ENCODE measurements at places on chromosomes 2 and 18. TPM values are rescaled to one million over a fixed set of nuclear protein-coding genes. Genes with fewer than 3 reads are reported as not detected.
A peak's percentile ranks its signal among the peaks of the same experiment; 100 is the strongest.

The FAM228A gene
- polyA plus RNA-seq: 0.89 TPM

The ATIC gene
- 127 TPM for polyA plus RNA-seq

The ANKRD30B gene
- polyA plus RNA-seq: 0.24 TPM

The HRH4 gene
- polyA plus RNA-seq: 0.06 TPM

The RTP5 gene
- polyA plus RNA-seq: not detected

The RGPD4 gene
- 0.06 TPM for polyA plus RNA-seq

The CFC1 gene
- polyA plus RNA-seq: not detected

The AP1S3 gene
- 16.5 TPM for polyA plus RNA-seq

The ANKRD36C gene
- polyA plus RNA-seq: 10.0 TPM

- no peak for DNase-seq
Measured at GRCh38 chr2:58127111-58127510, 80.5 kb downstream of the VRK2 start.

DNA sequence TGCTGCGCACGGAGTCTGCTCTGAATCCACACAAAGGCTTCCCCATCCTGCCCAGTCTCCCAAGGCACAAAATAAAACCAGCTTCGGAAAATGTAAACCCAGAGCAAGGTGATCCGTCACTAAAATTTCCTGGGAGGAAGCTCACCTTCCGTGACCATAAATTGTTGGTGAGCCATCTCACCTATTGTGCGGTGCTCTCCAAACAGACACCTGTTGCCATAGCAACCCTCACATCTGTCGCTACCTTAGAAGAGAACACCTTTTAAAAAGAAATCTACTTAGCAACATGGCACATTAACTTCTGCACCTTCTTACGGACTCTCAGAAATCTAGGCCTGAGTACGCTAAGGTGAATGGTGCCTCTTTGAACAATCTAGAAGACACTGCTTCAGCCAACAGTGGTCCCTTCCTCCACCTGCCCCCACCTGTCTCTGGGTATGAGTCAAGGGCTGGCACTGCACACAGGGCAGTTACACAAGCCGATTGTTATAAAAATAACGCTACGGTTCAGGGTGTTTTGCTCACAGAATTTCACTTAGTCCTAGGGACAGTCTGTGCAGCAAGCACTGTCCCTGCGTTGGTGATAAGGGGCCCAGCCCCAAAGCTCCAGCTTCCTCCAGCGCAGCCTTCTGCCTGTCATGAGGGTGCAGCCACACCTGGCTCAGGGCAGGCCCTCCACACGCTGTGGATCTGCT is 114.9 kb upstream of the ID2 start:
- DNase-seq: no peak

GRCh38 chr2:9627310-9627709 is 3.5 kb downstream of the YWHAQ start:
- no peak for DNase-seq

GRCh38 chr2:102317715-102318114 is 6.4 kb downstream of the IL1RL1 start:
- no peak for DNase-seq

DNA sequence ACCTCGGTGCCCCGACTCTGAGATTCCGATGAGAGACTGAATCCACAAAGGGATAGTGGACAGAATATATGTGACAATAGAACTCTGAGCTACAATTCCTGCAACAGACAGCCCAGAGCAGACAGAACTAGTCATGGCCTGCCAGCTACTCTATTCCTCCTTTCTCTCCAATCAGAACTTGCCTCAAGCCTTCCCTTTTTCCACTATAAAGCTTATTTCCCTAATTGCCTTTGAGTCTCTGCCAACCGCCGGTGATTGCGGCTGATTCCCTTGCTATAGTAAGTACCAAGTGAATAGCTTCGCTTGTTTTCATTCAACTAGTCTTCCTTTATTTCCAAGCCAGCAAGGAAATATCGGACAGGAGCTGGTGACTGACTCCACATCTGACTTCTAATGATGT is 96.8 kb downstream of the DSC3 start:
- no peak for DNase-seq

- peak; percentile 45 for DNase-seq
Measured at GRCh38 chr2:12168791-12169388, 422.5 kb downstream of the LPIN1 start.

DNA sequence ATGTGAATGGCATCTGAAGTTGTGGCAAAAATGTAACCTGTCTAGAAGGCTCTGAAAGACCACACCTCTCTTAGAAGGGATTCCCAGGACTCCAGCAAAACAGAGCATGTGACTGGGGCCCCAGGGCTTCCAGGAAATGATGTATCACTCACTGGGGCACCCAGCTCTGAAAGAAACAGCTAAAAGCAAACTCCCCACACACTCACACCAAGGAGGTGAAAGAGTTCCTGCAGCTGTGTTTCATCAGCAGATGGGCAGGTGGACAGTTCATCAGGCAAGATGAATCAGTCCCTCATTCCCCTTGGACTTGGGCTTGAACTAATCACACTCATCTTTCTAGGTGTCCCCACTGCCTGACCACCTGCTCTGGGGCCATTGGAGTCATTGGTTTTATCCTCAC is 76.2 kb downstream of the CCBE1 start:
- DNase-seq: no peak

- no peak for DNase-seq
Measured at GRCh38 chr2:237213315-237214022, 127.8 kb downstream of the COPS8 start.

DNA sequence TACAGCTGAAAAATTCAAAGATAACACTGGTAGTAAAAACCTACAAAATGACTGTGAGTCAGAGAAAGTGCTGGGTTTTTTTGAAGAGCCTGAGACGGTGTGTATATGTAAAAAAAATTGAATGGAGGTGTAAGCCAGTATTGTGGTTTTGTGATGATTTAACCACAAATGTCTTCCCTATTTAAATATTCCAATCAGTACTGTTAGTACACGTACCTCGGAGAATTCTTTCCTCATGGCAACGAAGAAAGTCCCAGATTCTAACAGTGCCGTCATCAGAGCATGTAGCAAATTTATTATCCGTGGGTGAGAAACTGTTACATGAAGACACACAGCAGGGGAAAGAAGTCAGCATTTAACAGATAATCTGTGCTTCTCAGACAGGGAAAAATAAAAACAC is 48.1 kb downstream of the WDR33 start:
- no peak for DNase-seq
